ENCODE measurements at places on chromosomes 11 and 22.

- DNase-seq: no peak
These were observed 657 bp downstream of the ELMOD1 start for GRCh38 chr11:107591378-107592230.

- DNase-seq: no peak
These were observed 11.6 kb downstream of the SCN2B start for GRCh38 chr11:118164885-118165284.

GRCh38 chr22:32206774-32207758 is 2.2 kb upstream of the RFPL2 start:
- no peak for DNase-seq

- DNase-seq: no peak
These were observed 40.0 kb upstream of the TP53I11 start for GRCh38 chr11:44990665-44991064.
